Right renal cortex interstitium (tissue), 3 donors: ENCODE measurements at places on chromosomes 1 and 21. TPM values are rescaled to one million over a fixed set of nuclear protein-coding genes. Genes with fewer than 3 reads are reported as not detected.

Gene INAVA
- polyA plus RNA-seq, result 30.5 TPM

Gene GBP4
- polyA plus RNA-seq, result 11.2 TPM

Gene RXRG
- polyA plus RNA-seq, result 2.0 TPM

Gene AK4
- 68.6 TPM for polyA plus RNA-seq

Gene DENND2D
- 15.3 TPM for polyA plus RNA-seq

Gene APCS
- not detected for polyA plus RNA-seq

Gene GJA4
- polyA plus RNA-seq, result 15.4 TPM

Gene RAVER2
- 27.6 TPM for polyA plus RNA-seq

Gene RGS13
- not detected for polyA plus RNA-seq

Gene SERPINC1
- polyA plus RNA-seq, result 0.80 TPM

Gene LCE3D
- not detected for polyA plus RNA-seq
